Spleen (tissue), 13 donors: ENCODE measurements at places on chromosomes 1 and 21.

GRCh38 chr1:52938183-52938451, 11.0 kb downstream of the SCP2 start:
- no peak for DNase-seq

- no peak for DNase-seq
These were observed 4.7 kb downstream of the CELF3 start for GRCh38 chr1:151711951-151712350.

DNA sequence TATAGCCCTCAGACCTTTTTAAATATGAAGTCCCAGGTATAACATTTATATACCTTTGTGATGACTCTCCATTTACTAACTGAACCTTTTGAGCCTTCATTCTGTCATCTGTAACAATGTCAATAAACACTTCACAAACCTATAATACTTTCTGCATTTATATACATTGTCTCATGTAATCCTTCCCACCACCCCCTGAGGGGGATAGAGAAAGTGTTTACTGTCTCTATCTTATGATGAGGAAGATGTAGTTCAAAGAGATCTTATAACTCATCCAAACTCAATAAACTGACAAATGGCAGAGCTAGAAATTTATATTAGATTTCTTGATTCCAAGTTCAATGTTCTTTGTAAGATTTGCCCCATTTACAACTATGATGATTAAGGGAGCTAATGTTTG, 48.3 kb upstream of the CR2 start:
- no peak for DNase-seq

DNA sequence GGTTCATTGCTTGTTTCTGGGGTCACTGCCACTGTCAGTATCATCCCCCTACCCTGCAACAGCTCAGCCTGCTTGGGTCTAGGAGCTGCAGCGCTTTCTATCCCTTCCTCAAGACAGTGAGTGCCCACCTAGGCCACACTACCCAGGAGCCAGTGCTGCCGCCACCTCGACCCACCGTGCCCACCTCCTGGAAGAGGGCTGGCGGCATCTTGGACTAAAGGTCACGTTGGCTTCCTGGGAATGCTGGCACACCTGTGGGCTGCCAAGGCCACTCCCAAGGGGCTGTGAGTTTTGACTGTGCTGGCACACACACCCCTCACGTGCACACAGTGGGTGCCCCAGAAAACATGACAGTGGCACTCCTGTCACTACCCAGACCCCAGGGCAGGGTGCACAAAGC, 22.1 kb downstream of the CRYAA start:
- peak; percentile 41 for DNase-seq

GRCh38 chr1:210264496-210265380, 32.1 kb downstream of the SERTAD4 start:
- no peak for DNase-seq

DNA sequence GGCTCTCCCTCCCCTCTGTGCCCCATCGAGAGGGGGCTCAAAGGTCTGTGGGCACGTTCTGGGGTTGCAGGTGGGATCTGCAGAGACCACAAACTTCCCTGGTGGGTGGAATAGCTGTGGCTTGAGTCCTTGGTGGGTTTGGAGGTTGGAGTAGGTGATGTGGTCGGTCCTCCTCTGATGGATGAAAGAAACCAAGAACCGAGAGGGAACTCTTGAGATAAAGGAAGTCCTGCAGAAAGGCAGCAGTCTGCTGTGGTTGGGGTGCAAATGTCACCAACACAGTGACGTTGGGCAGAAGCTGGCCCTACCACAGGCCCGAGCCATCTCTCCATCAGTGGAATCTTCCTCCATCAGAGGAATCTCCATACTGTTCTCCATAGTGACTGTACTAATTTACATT, 171.8 kb downstream of the FCRL5 start:
- DNase-seq = no peak

GRCh38 chr1:34681480-34682451, 73.1 kb upstream of the GJB5 start:
- DNase-seq = no peak

DNA sequence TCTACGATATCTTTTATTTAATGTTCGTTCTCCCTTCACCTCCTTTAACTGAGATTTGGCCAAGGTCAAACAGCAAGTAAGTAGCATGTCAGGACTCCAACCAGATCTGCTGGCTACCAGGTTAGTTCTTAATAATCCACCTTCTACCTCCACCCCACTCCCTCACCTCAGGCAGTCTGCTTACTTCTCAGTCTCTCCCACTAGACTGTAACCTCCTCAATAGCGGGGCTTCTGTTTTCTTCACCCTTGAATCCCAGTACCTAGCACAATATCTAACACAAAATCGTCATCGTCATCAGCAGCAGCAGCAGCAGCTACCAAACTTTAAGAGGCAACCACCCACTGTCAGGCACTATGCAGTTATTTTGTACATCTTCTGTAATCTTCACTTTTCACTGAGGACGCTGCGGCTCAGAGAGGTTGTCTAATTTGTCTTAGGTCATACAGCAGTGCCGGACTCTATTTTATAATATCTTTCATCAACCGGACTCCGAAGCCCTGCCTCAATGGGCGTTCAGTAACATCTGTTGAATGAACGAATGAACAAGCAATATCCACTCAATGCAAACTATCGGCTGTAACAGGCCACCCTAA, 859 bp upstream of the MAGI3 start:
- no peak for DNase-seq

- no peak for DNase-seq
These were observed 211.7 kb downstream of the NFIA start for GRCh38 chr1:61293986-61294504.

DNA sequence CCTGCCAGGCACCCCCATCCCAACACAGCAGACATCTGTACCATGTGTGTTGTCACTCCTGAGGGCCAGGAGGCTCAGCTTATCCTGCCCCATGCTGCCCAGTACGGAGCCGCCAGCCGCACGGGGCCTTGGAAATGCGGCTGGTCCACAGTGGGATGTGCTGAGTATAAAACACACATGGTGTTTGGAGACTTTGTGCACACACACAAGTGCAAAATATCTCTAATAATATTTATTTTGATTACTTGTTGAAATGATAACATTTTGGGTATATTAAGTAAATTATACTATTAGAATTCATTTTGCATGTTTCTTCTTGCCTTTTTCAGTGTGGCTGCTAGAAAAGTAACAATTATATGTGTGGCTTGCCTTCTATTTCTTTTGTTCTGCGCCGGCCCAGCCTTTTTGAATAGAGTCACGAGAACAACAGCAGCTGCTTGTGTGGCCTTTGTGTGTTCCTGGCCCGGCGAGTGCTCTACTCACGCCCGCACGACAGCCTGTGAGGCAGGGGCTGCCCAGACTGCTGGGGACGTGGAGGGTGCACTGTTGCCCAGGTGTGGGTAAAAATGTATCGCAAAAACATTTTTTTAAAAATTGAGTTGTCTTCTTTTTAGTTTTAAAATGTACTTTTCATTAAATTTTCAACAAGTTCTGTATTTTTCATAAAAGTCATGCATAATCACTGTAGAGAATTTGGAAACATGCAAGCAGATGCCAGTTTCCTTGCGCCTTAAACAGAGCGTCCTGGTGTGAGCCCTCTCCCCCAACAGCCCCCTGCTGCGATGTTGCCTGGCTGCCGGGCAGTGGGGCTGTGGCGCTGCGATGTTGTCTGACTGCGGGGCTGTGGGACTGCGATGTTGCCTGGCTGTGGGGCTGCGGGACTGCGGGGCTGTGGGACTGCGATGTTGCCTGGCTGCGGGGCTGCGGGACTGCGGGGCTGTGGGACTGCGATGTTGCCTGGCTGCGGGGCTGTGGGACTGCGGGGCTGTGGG, 35.5 kb downstream of the COQ8A start:
- DNase-seq = no peak

GRCh38 chr1:69824932-69825331, 257.2 kb downstream of the LRRC7 start:
- no peak for DNase-seq

- no peak for DNase-seq
These were observed 27.7 kb downstream of the CR1L start for GRCh38 chr1:207672522-207673130.
